ENCODE measurements at places on chromosomes 13 and 19.

DNA sequence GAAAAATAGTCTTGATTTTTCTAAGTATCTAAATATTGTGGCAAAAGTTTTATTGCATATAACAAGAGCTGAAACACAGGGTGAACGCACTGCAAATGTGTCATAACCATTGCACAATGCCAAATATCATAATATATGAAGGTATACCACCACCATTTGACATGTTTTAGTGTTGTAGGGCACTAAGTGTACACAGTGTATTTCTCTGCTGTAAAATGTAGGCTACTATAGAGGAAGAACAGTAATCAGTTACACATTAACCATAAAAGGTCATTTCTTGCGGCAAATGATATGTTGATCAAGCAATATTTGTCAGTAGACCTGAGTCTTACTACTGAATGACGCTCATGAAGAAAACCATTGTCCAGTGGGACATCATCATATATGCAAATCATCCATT lies 18.3 kb upstream of the KLF5 start:
- no peak for DNase-seq

- DNase-seq: no peak
These were observed 9.5 kb downstream of the IER2 start for GRCh38 chr19:13159713-13160112.

DNA sequence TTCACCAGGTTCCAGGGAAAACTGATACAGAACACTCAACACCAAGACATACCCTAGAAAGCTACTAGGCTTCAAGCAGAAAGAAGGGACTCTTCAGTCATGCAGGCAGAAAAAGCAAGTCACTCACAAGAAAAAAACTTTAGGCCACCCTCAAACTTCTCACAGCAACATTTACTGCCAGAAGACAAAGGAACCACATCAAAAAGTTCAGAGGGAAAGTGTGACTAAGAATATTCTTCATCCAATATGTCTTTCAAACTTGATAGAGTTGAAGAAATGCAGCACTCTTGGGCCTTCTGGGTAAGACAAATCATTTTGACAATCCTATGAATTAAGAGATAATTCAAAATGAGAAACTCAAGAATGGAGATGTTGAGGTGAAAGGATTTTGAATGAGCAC lies 7.7 kb downstream of the DZIP1 start:
- DNase-seq: no peak

DNA sequence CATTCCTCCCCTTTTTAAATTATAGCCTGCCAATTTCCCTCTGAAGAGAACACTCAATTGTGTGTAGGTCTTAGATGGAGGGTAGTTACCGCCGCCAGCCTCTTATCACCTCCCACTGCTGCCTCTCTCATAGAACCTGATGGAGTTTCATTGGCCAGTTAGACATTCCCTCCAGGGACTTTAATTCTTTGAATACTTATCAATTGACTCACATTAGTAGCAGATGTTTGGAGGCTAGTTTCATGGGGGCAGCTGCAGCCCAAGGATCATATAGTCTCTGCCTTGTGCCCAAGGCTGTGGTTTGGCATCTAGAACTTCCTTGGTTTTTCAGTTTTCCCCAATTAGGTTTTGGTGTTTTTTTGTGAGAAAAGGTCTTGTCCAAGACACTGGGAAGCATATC lies 318.9 kb upstream of the HTR2A start:
- DNase-seq: no peak

DNA sequence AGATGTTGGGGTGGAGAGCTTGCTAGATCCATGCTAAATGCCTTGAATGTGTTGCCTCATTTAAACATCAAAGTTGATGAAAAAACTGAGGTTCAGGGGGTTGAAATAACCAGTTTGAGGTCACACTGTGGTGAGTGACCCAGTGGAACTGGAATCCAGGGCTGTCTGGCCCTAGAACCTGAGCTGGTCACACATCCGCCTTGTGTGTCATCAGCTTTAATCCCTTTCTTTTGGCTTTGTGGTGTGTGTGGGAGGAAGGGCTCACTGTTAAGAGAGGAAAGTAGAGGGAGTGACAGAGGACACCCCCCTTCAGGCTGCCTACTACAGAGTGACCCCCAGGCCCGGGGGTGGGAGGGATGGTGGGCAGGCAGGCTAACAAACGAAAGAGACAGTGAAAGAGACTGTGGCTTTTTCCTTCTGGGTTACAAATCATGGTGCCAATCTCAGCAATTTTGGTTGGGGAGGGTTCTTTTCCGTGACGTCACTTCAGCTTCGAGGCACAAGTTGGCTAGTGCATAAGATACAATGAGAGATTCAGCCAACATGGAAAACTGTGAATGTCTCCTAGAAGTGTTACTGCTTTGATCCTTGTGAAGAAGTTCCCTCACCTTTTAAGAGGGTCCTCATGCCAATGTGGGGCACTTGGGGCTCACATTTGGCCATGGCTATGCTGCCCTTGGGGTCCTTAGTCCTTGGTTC lies 164.9 kb downstream of the DLEU7 start:
- DNase-seq: no peak

- no peak for DNase-seq
These were observed 39.6 kb downstream of the NUMBL start for GRCh38 chr19:40650749-40651305.

DNA sequence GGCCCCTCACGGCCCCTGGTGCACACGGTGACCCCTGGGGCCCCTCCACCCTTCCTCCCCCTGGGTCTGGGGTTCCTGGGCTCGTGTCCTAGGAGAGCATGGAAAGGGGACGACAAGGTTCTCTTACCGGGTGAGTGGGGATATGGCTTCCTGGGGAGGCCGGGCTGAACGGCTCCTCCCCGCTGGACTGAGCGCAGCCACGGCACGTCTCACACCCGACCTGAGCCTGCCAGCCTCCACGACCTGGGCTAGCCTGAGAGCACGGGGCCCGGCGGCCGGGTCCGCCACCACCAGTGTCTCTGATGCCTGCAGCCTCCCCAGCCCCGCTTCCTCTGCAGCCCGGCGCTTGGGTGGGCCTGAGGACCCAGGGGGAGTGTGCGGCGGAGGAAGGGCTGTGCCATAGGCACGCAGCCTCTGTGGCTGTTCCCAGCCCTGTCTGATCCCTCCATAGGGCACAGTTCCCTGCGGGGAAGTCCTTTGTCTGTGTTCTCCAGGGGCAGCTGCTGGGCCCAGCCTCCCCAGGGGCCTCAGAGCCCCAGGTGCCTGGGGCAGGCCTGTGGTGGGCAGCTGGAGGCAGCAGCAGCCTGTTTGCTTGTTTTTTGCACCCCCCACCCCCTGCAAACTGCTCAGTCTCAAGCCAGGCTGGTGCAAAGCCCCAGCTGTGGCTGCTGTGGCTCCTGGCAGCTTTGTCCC lies 15.0 kb downstream of the PLIN4 start:
- no peak for DNase-seq

- no peak for DNase-seq
These were observed 5.1 kb upstream of the SIGLEC9 start for GRCh38 chr19:51119611-51120010.

- no peak for DNase-seq
These were observed 167.1 kb upstream of the SOX1 start for GRCh38 chr13:111899714-111900389.

DNA sequence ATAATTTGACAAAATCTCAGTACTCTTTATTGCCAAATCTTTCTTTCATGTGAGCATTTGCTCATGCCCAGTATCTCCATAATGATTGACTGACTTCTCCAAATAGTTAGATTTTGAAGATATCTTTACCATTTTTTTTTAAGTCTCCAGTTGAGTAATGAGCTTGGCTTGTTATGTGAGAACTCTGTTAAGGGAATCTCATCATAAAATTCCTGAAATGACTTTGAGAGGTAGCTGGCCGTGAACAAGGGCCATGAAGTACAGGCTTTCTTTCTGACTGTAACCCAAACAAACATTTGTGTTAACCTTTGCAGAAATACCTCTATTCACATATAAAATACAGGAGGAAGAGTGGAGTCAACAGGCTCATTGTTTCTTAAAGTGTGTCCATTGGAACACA lies 449.7 kb downstream of the IRS2 start:
- no peak for DNase-seq

DNA sequence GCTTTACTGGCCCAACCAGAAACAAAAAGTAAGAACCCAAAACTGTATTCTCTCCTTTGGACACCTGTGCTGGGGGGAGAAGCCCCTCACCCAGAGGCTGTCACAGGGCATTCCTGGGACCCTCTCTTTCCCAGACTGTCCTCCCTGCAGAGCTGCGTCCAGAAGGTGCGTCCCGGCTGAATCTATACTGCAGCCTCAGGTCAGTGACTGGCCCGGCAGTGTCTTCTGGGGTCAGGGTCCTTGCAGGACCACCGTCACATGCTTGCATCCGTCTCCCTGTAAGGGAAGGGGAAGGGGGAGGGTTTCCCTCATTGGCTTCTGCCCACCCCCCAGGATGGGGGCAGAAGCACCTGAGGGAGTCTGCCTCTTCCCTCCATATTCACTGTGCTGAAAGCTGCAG lies 76.5 kb downstream of the ATP11A start:
- DNase-seq: no peak

DNA sequence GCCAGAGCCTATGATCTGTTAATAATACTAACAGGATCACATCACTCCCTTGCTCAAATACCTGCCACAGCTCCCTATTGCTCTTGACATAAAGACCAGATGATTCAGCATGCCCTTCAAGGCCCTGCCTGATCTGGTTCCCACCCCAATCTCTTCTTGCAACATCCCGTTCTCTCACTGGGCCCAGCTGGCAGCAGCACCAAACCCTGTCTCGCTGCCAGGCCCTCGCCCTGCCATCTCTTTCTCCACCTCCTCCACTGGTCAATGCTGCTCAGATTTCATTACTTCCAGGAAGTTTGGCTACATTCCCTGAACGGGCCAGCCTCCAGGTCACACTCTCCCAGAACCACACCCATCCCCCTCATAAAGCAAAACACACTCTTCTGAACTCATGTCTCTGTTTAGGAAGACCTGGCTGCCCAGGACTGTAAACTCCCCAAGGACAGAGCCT lies 8.6 kb upstream of the BCAT2 start:
- DNase-seq: no peak

- DNase-seq: no peak
These were observed 106.0 kb downstream of the RAP2A start for GRCh38 chr13:97539651-97540610.

GRCh38 chr13:54029226-54029625 lies 1000.6 kb downstream of the OLFM4 start:
- no peak for DNase-seq

DNA sequence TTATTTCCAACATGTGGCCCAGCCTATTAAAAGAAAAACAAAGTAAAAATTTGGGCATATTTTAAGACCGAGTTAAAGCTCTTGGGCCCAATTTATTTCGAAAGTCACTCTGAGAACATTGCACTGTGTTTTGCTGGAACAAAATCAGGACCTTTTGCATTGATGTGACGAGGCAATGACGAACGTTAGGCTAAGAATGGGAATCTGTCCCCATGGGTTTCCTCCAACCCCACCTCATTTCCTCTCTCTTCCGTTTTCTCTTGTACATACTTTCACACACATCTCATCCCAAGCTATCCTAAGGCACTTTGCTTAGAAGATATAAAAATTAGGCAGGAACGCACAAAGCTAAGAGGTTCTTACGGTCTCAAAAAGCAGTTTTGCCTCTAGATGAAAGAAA lies 22.1 kb downstream of the EDNRB start:
- DNase-seq: no peak

Measured in NCI-H1436 treated with DMSO at 0.1 percent for 48 hours (cell line).